ENCODE measurements at places on chromosomes 3 and 15.

- DNase-seq = no peak
Observed at GRCh38 chr15:58282060-58282708, 144.0 kb downstream of the AQP9 start.

DNA sequence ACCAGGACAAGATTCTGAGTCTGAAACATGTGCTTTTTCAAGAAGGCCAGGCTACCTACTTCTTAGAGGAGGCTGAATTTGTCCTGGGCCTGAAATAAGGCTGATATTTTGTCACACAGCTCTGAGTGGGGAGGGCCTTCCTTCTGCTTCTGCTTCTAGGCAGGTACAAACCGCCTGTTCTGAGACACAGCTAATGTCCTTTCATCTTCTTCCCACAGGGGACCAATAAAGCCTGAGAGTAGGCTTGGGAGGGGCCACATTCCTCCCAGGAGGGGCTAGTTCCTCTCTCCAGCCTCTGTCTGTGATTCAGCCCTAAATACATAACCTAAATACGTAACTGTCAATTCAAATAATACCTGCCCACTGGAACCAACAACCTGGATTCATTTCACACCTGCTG lies 34.8 kb downstream of the CRYGS start:
- no peak for DNase-seq

GRCh38 chr15:96599268-96599667 lies 268.8 kb downstream of the NR2F2 start:
- no peak for DNase-seq

DNA sequence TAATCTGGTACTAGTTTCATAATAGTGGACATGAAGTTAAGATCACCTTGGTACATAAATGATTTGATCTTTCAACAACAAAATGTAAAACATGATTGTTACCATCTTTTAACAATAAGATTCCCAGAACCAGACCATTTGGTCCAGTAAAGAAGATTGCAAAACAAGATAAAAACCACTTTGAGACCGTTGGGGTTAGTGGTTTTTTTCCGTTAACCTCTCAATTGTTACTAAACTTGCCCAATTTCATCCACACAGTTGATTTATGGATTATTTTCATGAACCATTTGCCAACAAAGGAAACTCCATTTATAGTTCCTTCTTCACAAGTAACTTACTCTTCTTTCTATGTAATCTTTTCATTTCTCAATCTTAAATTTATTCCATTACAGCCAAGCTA lies 53.8 kb downstream of the ATP8B4 start:
- no peak for DNase-seq

- DNase-seq = no peak
Observed at GRCh38 chr3:12444582-12445471, 39.5 kb upstream of the TSEN2 start.

DNA sequence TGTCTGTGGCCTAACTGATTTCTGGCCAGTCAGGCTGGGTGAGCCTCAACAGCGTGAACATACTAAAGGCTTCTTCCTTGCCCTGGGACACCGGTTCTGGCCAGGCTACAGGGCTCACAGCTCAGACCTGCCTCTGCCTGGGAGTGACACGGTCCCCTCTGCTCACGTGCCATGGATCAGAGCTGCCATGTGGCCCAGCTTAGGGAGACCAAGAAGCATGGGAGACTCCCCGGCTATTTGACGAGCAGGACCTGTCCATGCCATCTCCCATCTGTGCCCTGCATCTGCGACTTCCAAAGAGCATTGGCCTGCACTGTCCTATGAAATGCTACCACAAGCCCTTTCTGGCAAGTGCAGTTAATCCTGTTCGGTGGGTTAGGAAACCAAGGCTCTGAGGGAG lies 57.4 kb downstream of the APBA2 start:
- no peak for DNase-seq

DNA sequence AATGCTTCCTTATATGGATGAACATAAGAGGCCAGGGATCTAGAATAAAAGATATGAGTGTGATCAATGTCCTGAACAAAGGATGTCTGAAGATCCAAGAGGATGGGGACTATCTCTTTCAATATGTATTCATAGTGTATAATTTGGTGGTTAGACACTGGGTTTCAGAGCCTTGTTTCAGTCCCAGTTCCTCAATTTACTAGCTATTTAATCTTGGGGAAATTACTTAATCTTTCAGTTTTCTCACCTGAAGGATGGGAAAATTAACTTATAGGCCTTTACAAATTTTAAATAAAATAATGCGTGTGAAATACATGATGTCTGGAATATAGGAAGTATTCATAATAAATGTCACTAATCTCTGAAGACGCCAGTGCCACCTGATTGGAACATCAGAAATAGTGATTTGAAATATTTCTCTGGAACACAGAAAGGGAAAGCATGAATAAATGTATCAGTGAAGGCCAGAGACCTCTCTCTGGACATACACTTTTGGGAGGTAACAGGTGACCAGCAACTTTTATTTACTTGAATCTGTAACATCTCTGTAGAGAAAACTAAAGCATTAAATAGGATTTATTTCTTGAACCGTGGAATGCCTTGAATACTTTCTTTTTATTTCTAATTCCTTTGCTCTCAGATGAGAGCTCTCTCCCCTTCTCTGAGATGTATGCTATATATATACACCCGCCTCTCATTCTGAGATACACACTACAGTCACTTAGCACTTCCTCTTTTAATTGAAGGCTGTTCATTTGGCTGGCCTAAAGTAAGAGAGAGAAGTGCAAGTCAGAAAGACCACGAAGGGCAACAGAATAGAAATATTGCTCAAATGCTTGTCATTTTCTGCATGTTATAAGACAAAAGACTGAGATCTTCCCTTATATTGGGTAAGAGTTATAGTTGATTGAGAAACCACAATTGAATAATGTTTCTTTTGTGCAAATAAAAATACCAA lies 407.1 kb downstream of the LSAMP start:
- DNase-seq = peak; percentile 47

DNA sequence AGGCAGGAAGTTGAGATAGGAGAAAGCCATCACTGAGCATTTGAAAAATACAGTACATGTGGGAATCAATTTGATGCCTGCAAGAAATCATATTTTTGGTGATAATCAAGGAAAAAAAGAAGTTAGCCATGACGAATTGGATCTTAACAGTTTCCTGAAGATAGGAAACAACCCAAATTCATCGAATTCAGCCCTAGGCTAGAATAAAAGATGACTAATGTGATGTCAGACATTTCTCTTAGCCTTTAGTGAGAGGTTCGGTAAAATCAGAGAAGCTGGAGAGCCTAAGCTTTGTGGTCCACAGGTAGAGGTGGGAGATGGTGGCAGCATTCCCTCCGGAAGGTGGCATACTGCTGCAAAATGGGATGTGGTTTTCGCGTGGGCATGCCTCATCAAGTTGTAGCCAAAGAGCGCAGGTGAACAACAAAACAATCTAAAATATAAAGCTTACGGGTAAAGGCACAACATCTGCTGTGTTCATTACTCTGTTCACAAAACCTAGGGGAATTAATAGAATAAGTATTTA lies 144.1 kb upstream of the ALCAM start:
- DNase-seq = no peak

DNA sequence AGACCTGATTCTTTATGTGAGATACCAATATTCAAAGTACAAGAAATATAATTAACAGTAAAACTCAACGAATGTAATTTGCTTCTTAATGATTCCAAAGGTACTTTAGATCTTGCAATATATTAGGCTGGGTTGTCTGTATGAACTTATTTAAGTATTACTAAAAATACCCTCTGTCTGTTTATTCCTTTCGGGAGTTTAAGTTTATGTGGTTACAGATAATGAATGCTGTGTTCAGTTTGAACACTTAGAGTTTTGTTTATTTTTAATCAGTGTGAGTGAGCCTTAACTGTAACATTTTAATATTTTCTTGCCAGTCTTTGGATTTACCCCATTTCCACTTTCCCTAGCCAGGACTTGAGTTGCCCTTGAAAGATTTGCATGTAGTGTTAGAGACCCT lies 3.5 kb downstream of the PDE8A start:
- no peak for DNase-seq

- DNase-seq = no peak
Observed at GRCh38 chr15:57534281-57534680, 57.4 kb upstream of the MYZAP start.

- DNase-seq = no peak
Observed at GRCh38 chr3:59502806-59503205, 453.0 kb upstream of the CFAP20DC start.

GRCh38 chr15:48628832-48629231 lies 16.7 kb downstream of the FBN1 start:
- DNase-seq = no peak

DNA sequence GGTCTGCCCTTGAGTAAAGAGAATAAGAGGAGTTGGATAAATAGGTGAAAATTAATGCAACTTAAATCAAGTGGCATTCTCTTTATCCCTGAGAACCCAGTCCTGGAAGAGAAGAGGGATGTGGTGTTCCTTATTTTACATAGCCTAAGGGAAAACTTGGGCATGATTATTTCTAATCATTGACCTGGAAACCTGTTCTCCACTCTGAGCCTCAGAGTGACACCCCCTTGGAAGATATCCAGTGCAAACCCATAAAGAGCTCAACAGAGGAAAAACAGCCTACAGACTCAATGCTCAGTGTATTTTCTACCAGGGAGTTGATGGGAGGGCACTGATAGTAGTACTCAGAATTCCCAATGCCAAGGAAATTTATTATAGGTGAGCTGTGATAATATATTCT lies 22.0 kb downstream of the SLC15A2 start:
- DNase-seq = no peak

GRCh38 chr3:187491371-187491770 lies 123.2 kb downstream of the RTP4 start:
- no peak for DNase-seq

DNA sequence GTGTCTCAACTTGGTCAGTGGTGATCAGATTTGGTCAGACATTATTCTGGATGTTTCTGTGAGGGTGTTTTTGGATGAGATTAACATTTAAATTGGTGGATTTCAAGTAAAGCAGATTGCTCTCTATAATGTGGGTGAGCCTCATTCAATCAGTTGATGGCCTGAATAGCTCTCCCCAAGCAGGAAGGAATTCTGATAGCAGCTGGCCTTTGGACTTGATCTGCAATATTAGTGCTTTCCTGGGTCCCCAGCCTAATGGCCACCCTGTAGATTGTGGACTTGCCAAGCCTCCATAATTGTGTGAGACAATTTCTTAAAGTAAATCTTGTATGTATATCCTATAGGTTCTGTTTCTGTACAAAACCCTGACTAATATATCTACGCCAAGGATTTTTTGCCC lies 153.9 kb upstream of the TBL1XR1 start:
- no peak for DNase-seq

DNA sequence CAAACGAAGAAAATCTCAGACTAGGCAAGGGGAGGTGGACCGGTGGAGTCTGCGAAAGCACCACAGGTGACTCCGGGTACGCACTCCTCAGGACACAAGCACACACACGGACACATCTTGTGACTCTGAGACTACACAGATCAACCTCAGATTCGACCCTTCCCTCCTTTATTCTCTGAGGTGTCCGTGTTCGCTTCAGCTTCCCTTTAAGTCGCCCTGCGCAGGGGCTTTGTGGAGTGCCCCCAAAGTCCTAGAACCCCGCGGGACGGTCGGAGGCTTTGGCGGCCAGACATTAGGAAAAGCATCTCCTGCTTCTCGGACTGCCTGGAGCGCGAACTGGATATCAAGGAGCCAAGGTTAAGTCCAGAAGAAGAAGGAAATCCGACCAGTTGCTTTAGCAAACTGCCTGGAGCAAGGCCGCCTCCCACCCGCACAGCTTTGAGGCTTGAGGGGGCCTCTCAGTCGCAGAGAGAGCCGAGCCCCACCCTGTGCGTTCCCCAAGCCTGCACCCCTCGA lies 730 bp downstream of the DGKG start:
- peak; percentile 53 for DNase-seq

GRCh38 chr3:147943265-147943945 lies 534.2 kb downstream of the ZIC1 start:
- DNase-seq = no peak

DNA sequence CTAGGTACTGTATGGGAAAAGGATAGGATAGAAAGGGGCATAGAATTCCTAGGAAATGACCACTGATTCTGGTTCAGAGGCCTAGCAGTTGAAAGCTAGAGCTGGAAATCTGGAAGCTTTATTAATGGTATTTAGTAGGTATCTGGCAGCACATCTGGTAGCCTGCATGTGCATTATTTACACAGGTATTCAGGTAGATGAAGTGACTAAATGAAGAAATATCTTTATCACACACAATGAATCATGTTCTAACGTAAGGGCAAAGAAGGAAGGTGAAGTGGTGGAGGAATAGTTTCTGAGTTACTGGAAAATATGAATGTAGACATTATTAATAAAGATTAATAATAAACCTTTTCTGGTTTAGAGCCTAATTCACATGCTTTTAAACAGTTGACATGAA lies 119.9 kb downstream of the MBNL1 start:
- DNase-seq = no peak

- no peak for DNase-seq
Observed at GRCh38 chr3:55609230-55609827, 122.2 kb upstream of the WNT5A start.

DNA sequence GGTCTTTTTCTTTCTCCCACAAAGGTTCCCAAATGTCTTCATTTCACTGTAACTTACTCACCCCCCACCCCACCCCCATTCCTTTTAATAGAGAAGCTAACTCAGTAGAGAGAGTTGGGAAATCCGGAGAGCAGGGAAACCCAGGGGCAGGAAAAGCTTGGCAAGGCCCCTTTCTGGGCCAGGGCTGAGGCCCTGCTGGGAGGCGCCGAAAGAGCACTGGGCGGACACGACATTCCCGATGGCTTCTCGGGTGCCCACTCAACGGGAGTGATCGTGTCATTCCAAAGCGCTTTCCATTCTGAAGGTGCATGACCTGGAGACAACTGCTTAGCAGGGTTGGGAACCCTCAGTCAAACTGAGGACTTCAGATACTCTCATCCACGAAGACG lies 1.6 kb upstream of the DALRD3 start:
- DNase-seq = no peak

- DNase-seq = no peak
Observed at GRCh38 chr3:174376346-174376745, 482.8 kb upstream of the NAALADL2 start.

- no peak for DNase-seq
Observed at GRCh38 chr3:50003824-50004223, 63.9 kb downstream of the RBM6 start.

DNA sequence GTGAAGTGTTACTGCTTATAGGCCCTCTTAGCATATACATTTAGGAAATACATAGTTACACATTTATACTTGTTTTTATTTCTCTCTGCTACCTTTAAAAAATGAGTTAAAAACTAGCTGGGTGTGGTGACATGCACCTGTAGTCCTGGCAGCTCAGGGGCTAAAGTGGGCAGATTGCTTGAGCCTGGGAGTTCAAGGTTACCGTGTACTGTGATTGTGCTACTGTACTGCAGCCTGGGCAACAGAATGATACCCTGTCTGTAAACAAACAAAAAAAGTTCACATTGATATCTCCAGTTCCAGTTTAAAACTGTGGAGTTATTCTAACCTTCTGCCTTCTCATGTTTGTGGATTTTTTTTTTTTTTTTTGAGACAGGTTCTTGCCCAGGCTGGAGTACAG lies 12.1 kb downstream of the PDCD6IP start:
- DNase-seq = no peak

GRCh38 chr3:36907911-36908646 lies 36.8 kb downstream of the TRANK1 start:
- DNase-seq = peak; percentile 21

- DNase-seq = no peak
Observed at GRCh38 chr3:188267790-188268335, 113.9 kb downstream of the LPP start.
